MCF 10A (cell line): ENCODE measurements at places on chromosomes 5 and 9. TPM values are rescaled to one million over a fixed set of nuclear protein-coding genes. Genes with fewer than 3 reads are reported as not detected.

FAM200C gene
- total RNA-seq, result 2.2 and 3.7 TPM in 2 replicates

GRCh38 chr9:22238809-22239684 lies 207.6 kb upstream of the DMRTA1 start:
- DNase-seq, result peak; percentile 33

GRCh38 chr9:69323861-69324260 lies 1.2 kb upstream of the ENTREP1 start:
- no peak for DNase-seq

GRCh38 chr5:142845402-142845921 lies 75.3 kb downstream of the ARHGAP26 start:
- DNase-seq, result no peak

IFNA13 gene
- total RNA-seq, result not detected in 2 replicates

DNA sequence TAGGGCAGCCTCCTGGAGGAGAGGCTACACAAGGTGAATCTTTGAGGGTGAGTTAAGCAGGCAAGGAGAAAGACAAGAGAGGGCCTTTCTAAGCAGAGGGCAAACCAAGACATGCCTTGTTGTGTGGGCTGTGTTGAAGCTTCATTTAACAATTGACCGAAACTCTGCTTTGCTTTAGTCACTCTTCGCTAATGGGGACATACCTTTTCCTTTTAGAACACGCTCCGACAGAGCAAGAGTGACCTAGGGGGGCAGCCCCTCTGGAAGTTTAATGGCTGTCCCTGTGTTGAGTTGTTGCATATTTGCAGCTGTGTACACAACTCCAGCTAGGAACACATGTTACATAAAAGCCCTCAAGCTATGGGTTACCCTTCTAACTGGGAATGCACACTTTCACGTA lies 218.1 kb upstream of the WWC1 start:
- no peak for DNase-seq

DNA sequence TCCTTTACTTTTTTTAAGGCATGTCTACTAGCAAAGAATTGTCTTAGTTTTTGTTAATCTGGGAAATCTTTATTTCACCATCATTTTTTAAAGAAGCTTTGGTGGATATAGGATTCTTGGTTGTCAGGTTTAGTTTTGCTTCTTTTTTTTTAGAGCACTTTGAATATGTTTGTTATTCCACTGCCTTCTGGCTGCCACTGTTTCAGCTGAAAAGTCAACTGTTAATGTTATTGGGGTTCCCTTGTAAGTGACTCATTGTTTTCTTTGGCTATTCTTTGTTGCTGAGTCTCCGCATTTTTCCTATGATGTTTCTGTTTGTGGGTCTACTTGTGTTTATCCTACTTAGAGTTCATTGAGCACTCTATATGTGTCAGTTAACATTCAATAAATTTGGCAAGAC lies 44.4 kb downstream of the PHAX start:
- peak; percentile 17 for DNase-seq

SPINK1 gene
- 1.5 and 4.0 TPM in 2 replicates for total RNA-seq

- DNase-seq, result no peak
Observed at GRCh38 chr9:137811283-137811870, 66.2 kb upstream of the CACNA1B start.

PRRX2 gene
- total RNA-seq, result not detected in 2 replicates

SIT1 gene
- total RNA-seq, result not detected in 2 replicates

PCDHB3 gene
- 0.42 and 0.49 TPM in 2 replicates for total RNA-seq

GRCh38 chr5:180119903-180120236 lies 48.3 kb upstream of the RNF130 start:
- DNase-seq, result no peak

DNA sequence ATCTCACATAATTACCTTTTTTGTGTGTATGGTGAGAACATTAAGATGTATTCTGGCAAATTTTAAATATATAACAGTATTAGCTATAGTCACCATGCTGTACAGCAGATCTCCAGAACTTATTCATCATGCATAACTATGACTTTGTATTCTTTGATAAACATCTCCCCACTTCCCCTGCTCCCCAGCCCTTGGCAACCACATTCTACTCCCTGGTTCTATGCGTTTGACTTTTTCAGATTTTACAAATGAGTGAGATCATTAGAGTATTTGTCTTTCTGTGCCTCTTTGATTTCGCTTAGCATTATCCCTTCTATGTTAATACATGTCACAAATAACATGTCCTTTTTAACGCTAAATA lies 49.4 kb downstream of the SMC2 start:
- DNase-seq, result no peak

SLC1A3 gene
- total RNA-seq, result 5.9 and 9.6 TPM in 2 replicates

- DNase-seq, result no peak
Observed at GRCh38 chr5:6472792-6473191, 24.1 kb downstream of the UBE2QL1 start.

- no peak for DNase-seq
Observed at GRCh38 chr5:59357381-59357977, 536.0 kb downstream of the PDE4D start.
